ENCODE measurements at places on chromosomes 5 and 9.
A peak's percentile ranks its signal among the peaks of the same experiment; 100 is the strongest.

DNA sequence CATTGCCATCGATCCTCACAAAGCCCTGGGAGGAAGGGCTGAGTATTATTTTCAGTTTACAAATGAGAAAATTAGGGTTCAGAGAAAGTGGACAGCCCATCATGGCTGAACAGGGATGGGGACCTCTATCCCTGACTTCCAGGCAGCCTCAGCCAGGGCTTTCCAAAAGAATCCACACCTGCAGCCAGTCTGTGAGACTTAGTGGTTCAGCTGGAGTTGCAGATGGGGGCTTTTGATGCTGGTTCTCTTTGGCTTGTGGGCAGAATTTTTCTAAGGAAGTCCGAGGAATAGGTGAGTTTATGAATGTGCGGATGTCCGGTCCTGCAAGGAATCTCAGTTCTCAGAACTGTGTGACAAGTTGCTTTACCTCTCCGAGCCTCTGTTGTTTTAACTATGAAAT is 138.1 kb downstream of the RGS3 start:
- no peak for DNase-seq

- no peak for DNase-seq
These were observed 1051.3 kb upstream of the DMAC1 start for GRCh38 chr9:8850914-8851313.

DNA sequence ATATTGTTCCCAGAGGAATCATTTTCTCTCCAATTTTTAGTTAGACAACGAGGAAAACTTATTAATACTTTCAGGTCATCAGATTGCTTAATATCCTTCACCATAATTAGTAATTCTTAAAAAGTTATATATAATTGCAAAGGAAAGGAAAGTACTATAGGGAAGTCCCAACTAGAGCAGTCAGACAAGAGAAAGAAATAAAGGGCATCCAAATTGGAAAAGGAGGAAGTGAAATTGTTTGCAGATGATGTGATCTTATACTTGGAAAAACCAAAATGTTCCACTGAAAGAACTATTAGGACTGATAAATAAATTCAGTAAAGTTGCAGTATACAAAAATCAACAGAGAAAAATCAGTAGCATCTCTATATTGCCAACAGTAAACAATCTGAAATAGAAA is 223.5 kb upstream of the MEF2C start:
- no peak for DNase-seq

- no peak for DNase-seq
These were observed 144.9 kb upstream of the CD180 start for GRCh38 chr5:67341478-67341877.

DNA sequence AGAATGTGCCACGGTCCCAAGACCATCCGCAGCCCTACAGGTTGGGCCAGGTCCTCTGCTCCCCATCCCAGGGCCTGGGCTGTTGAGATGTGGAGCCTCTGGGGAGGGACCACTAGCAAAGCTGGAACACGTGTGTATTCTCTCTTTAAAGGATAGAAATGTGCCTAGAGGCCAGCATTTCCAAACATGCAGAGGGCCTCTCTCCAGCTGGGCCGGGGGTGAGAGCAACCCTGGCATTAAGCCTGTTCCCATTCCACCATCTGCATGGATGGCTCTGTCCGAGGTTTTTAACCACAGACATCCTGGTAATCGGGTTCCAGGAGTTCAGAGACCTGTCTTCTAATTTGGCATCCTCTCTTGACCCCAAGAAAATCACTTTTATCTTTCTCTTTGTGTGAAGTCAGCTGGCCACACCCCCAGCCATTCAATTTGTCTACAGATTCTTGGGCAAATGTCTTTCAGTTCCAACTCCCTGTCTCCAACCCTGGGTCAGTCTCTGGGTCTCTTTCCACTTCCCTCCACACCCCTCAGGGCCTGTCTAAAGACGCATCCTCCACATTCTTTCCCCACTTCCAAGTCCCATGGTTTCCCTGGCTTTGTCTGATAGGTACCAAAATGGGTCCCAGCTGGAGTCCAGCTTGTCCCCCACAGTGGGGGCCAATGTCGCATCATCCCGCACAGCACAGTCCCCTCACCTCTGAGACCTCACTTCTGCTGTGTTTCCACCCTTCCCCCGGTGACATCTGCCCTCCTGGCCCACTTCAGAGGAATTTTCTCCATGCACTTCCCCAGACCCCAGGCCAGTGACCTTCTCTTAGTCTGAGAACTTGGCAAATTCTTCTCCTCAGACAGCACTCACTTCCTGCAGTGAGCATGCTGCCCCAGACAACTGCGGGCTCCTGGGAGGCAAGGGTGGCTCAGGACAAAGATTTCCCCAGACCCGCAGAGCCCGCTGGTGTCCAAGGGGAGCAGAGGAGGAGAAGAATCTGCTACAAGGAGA is 56.8 kb downstream of the PTPDC1 start:
- DNase-seq = no peak

DNA sequence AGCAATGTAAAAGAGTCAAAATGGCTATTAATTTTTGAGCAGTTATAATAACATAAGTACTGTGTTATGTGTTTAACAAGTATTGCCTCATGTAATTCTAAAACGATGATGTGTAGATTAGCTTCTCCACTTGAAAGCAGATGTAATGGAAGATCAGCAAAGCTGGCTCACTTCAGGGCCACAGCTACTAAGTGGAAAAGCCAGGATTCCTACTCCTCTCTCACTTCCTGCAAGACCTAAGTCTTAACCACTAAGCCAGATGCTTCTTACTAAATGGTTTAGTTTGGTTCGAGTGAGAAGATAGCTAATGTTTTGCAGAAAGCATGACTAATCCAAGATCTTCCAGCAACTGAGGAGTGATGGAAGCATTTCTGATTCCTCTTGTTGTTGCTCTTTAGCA is 15.7 kb upstream of the TNC start:
- peak; percentile 85 for DNase-seq

DNA sequence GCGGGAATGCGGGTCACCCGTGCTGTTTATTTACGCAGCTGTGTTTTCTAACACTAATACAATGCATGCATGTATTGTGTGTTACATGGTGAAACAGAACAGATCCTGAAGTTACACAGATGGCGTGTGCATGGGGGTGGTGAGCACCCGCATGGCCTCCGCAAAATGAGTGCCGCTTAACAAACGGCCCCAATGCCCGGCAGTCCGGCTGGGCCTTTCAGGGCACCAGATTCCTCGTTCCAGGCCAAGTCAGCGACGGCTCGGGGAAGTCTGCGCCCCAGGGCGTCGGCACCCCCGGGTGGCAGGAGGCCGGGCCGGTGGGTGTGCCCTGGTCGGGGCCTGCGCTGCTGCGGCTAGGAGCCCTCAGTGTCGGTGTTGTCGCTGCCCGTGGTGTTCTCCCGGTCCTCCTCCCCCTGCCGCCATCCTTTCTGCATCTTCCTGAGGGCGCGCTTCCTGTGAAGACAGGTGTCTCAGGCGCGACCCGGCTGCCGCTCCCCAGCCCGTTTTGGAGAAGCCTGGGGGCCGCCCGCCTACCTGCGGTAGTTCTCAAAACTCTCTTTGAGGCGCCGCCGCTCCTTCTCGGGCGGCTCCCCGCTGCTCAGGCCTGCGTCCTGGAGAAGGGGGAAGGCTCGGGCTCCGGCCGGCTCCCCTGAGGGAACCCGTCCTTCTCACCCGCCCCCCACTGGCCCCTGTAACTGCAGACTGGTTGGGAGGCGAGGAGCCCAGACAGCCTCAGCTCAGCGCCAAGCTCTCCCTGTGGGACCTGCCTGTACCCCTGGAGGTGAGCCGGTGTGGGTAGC is 605 bp upstream of the DNLZ start:
- DNase-seq = no peak

- no peak for DNase-seq
These were observed 141.8 kb downstream of the C9orf50 start for GRCh38 chr9:129478961-129479630.

GRCh38 chr9:22108581-22109370 is 99.7 kb upstream of the CDKN2B start:
- no peak for DNase-seq

DNA sequence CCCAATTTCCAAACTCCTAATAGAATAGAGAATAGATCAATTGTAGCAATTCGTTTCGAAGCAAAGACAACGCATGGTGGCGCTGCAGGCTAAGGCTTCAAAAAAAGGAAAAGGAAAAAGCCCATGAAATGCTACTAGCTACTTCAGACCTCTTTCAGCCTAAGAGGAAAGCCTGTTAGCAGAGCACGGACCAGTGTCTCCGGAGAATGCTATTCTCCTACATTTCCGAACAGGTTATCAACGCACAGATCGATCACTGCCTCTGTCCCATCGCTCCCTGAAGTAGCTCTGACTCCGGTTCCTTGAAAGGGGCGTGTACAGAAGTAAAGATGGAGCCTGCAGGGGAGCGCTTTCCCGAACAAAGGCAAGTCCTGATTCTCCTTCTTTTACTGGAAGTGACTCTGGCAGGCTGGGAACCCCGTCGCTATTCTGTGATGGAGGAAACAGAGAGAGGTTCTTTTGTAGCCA is at the start of gene PCDHB15:
PCDHB15 (plus strand) TSS at position 146 of the 468 bp plus-strand sequence; CDS start at position 330, 184 bp downstream.
- DNase-seq = no peak

- peak; percentile 95 for DNase-seq
These were observed 407.4 kb downstream of the BRINP1 start for GRCh38 chr9:118961857-118962256.

GRCh38 chr5:179439181-179439985 is 94.1 kb upstream of the ADAMTS2 start:
- no peak for DNase-seq
